Activated naive CD4-positive, alpha-beta T cell treated with Interleukin-2 at 50 U/mL for 16 hours (primary cell): ENCODE measurements at places on chromosomes 4 and X.

- DNase-seq, result peak; percentile 3
Observed at GRCh38 chr4:174120446-174121295, 162.8 kb downstream of the FBXO8 start.

GRCh38 chr4:122798101-122798500 lies 28.5 kb upstream of the FGF2 start:
- no peak for DNase-seq

DNA sequence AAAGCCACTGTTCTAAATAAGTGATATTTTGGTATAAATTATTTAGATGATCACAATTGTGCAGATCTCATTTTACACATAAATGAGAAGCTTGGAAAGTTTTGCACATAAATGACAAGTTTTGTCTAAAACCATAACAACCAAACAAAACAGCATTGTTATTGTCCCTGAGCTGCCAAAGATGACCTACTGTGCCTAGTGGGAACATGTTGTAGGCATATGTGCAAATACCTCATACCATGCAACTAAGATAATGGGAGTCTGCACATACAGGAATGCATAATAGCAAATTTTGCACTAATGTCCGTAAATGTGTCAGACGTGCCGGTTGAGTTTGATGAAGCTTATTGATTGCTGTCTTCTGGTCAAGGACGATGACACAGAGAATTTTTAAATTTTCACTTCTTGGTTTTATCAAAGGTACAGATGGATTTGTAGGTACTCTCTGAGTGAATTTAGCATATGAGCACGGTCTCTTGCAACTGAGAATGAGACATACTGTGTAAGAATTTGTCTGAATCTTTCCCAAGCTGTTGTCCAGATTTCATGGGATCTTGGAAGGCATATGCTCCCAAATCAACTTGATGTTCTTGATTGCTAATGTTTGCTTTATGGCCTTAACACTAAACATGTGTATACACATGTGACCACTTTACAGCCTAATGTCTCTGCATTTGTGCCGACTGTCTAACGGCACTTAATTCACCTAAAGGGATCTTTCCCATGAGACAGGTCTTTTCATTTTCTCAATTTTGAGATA lies 1133.5 kb downstream of the FAT4 start:
- no peak for DNase-seq

DNA sequence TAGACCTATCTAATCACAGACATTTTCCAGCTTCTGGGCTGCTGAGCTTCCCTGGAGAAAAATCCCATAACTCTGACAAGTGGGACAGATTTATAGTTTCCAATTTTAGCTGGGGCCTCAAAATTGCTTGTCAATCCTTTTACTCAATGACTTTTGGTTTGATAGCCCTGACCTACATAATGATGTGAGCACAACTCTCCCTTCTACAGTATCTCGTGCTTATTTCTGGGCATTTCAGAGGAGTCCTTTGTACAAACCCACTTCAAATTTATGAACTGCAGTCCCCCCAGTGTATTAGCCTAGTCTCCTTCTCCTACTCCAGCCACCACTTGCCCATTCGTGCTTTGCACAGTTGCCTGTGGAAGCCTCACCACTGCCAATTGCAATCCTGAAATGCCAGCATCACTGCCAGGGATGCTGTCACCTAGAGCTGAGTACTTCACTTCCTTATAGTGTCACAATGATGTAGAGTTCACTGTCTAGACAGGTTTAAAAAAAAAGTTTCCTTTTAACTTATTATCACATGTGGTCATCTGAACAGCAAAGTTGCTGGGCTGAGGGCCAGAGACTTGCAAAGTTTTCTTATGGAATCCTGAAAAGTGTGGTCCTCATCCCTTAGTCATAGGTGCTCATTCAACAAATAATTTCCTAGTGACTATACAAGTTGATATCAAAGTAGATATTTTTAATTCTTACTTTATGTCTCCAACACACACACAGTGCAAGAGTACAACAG lies 21.2 kb downstream of the TRAM1L1 start:
- DNase-seq, result no peak

- DNase-seq, result no peak
Observed at GRCh38 chrX:140866446-140866845, 135.9 kb upstream of the SPANXB1 start.

- no peak for DNase-seq
Observed at GRCh38 chrX:57607295-57608187, 15.7 kb downstream of the ZXDB start.

DNA sequence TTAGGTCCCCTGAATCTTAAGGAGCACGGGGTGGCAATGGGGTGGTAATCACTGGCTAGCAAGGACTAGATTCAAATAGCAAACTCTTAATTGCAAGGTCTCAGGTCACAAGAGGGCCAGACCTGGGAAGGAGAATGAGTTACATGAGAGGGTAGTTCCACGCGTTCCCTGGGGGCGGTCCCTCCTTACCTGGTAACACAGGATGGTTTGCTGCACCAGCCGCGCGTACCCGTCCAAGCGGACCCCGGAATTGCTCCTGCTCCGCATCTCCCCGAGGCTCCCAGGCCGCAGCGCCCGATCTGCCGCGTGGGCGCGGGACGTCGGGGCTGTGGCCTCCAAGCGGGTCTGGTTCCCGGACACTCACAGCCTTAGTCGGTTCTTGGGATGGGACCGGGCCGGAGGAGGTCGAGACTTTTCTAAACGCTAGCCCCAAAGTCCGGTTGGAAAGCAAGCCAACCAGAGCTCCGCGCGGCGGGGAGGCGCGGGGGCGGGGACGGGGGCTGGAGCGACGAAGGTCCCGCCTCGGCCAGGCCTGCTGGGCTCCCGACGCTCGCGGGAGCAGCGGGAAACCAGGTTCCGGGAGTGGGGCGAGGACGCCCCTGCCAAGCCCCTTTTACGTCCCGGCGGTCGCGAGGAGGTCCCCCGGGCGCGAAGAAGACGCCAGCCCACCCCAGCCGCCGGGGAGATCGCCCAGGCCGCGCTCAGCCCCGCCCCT lies at the start of gene PHKA2:
PHKA2 (minus strand) TSS at position 449 of the 715 bp plus-strand sequence; CDS start at position 267, 182 bp downstream.
- no peak for DNase-seq

DNA sequence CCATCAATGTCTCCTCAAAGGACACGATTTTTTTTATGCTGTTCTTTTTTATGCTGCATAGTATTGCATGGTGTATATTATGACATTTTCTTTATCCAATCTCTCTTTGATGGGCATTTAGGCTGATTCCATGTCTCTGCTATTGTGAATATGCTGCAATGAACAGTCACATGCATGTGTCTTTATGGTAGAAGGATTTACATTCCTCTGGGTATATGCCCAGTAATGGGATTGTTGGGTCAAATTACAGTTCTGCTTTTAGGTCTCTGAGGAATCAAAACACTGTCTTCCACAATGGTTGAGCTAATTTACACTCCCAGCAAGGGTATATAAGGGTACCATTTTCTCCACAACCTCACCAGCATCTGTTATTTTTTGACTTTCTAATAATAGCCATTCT lies 113.9 kb downstream of the GRIA3 start:
- DNase-seq, result no peak

GRCh38 chr4:20248155-20248558 lies 3.5 kb upstream of the SLIT2 start:
- no peak for DNase-seq

GRCh38 chrX:39439906-39440798 lies 638.9 kb downstream of the MID1IP1 start:
- peak; percentile 22 for DNase-seq

DNA sequence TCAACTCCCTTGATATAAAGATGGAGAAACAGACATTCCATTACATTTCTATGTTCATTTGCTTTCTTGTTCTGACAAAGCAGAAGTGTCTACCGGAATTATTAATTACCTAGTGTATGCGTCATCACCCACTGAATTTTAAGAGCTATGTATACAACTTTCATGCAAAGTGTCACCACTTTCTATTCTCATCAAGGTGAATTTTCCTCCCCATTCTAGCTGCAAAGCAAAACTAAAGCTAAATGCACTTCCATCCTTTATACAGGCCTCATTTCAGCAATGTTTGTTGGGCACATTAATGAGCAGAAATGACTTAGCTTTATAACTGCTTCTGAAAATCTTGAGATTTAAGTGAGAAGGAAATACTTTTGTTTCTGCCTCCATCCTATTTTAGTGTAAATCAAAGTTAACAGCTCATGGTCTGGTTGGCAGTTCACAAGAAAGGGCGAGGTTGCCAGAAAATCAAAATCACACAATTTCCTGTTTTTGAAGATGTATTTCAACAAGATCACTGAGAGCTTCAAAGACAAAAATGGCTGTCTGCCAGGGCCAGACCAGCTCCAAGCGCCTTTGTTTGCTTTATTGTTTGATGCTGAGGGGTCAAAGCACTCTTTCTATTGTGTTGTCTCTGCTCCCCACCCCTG lies 7.2 kb upstream of the FAM9C start:
- peak; percentile 6 for DNase-seq

GRCh38 chrX:121308276-121308805 lies 260.9 kb downstream of the GLUD2 start:
- peak; percentile 54 for DNase-seq

- no peak for DNase-seq
Observed at GRCh38 chr4:35900286-35901243, 343.7 kb downstream of the ARAP2 start.

DNA sequence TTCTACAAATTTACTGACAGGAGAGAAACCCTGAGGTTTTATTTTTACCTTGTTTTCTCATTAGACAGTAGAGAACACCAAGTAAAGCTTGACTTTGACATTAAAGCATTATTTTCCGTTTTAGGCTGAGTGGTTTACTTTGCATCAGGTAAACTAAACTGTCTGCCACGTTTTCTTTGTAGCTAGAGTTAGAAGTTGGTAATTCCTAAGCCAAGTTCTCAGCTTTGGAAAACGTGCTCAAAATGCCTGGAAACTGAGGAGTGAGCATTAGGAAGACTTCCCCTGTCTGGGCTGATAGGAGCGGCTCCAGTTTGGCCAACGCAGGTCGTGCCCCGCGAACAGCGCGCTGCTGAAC lies 819 bp downstream of the PDLIM3 start:
- no peak for DNase-seq

GRCh38 chrX:63458981-63459380 lies 107.8 kb upstream of the SPIN4 start:
- no peak for DNase-seq

DNA sequence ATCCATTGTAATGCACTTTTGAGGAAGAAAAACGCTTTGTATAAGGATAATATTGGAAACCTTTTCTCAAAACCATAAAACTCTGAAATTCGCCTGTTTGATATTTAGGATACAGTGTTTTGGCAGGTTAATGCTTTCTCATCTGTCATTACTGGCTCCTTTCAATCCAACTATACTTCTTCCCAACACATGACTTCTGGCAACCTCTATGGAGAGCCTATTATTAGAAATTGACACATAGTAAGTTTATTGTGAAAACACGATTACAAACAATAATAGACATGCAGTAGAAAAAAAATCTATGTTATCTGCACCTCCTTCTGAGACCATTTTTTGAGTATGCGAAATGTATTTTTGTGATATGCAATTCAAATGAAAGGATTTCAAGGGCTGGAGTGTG lies 4.6 kb upstream of the KLHL34 start:
- no peak for DNase-seq

DNA sequence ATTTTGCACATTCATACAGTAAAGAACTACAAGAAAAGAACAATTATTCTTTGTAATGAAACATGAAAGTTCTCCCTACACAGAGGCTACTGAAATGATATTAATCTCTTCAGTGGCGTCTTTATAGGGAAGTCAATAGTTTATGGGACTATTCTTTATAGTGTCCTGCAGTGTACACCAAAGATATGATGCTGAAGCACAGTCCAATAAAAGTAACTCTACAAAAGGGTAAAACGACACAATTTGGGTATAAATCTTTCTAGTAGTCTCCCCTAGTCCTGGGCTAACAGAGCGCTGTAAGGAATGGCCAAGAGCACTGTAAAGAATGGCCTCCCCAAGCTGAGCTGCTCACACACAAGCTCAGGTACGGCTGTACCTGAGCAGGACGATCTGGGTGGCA lies 101.1 kb upstream of the FUNDC1 start:
- no peak for DNase-seq

- DNase-seq, result no peak
Observed at GRCh38 chr4:150849016-150849415, 166.1 kb downstream of the LRBA start.

- DNase-seq, result no peak
Observed at GRCh38 chr4:178480881-178481280, 1038.6 kb upstream of the AGA start.

- peak; percentile 23 for DNase-seq
Observed at GRCh38 chrX:7170898-7171297, 22.9 kb upstream of the PUDP start.

- no peak for DNase-seq
Observed at GRCh38 chr4:87498446-87498900, 30.7 kb downstream of the SPARCL1 start.

DNA sequence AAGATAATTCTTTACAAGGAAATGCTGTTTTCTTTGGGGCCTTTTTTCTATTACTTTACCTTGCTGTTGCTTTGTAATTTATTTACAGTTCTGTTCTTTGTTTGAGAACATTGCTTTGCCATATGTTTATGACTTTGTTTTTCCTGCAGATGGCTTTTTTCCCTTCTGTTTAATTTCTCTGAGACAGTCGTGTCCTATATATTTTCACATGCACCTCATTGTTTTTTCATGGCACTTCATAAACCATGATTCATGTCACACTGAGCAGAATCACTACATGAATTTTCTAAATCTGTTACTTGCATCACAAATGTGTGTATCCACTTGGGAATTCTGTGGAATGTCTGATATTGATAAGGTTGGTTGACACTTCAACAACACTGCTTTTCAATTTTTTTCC lies 33.0 kb upstream of the PNPLA4 start:
- no peak for DNase-seq

DNA sequence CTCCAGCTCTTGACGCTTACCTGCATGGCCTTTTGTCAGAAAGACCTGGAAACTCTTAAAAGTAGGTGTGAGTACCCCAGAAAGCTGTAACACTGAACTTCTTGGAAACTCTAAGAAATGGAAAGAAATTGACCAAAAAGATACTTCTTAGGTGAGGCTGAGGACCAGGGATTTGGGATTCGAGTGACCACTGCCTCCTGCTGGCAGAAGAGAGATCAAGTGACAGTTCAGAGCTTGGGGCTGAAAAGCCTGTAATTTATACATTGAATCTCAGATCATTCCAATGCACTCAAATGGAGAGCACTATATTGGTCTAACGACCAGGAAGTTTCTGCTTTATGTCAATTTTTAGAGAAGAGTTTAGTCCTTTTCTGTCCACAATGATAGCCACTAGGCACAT lies 204.6 kb downstream of the PDGFRA start:
- no peak for DNase-seq

DNA sequence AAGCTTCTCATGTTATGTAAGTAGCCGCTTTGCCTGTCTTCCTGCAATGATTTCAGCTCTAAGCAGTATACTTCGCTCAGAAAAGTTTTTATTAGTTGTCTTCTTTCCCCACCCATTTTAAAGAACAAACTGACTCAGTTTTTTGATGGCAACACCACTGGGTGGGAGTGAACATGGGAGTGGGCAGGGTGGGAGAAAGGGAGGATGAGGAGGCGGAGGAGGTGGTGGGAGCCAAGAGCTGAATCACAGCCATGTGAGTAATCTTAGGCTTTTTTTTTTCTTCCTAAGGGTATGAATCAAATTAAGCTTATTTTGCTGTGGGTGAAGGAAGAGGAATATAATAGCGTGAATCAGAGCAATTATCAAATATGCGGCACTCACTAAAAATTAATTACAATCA lies 574.3 kb upstream of the DIPK2B start:
- DNase-seq, result peak; percentile 34
